ENCODE measurements at places on chromosomes 16 and 17.

DNA sequence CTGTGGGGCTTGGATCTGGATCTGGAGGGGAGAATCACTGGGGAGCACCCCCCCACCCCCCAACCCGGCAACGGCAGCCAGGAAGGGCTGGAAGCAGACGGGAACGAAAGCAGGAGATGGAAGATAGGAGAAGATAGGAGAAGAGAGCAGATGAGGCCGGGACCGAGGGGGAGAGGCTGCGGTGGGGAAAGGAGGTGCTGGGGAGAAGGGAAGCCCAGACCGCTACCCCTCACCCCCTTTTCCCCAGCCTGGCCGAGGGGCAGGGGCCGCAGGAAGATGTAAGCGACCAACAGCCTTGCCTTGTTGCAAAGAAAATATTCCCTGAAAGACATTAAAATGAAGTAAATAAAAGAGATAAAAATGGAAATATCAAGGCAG, 26.8 kb upstream of the CBFA2T3 start:
- no peak for DNase-seq

GRCh38 chr17:77839698-77840512, 118.6 kb upstream of the TNRC6C start:
- DNase-seq: no peak

- peak; percentile 6 for DNase-seq
Measured at GRCh38 chr17:75980188-75981018, 1.4 kb downstream of the TEN1 start.

GRCh38 chr17:29210879-29211278, 30.7 kb upstream of the MYO18A start:
- no peak for DNase-seq

- DNase-seq: no peak
Measured at GRCh38 chr17:69907132-69907847, 167.7 kb upstream of the KCNJ16 start.

DNA sequence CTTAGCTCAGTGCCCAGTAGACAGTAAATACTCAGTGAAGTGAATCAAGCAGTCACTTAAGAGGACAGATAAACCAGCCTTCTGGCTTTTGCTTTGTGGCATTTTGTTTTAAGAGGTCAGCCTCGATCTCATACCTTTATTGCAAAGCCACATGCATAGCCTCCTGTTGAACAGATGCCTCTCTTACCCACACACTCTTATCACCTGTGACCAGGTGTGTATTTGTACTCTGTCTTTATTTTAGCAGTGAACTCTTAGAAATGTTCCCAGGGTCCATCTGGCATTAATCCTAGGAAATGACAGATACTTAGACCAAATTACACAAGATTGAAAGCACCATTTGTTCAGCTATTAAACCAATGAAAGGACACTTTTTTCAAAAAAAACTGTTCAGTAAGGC, 1426.5 kb downstream of the CDH11 start:
- no peak for DNase-seq

All from fibroblast of skin of abdomen (primary cell).